ENCODE measurements at places on chromosomes 3 and 15.

DNA sequence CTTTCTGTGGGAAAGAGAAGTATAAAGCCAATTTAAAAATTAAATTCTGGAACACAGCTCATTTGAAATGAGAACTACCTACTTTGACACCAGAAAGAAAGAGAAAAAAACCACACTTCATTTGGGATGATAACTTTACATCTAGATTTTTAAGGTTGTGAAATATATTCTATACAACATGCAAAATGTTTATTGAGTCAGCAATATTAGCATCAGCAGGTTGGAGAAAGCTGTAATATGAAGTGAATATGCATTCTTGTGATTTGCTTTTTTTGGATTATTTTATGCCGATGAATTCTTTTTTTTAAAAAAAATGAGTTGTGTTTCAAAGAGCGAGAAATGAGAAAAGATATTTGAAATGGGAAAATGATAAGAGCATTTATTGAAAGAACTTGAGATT is 307.0 kb upstream of the DPPA4 start:
- no peak for DNase-seq

DNA sequence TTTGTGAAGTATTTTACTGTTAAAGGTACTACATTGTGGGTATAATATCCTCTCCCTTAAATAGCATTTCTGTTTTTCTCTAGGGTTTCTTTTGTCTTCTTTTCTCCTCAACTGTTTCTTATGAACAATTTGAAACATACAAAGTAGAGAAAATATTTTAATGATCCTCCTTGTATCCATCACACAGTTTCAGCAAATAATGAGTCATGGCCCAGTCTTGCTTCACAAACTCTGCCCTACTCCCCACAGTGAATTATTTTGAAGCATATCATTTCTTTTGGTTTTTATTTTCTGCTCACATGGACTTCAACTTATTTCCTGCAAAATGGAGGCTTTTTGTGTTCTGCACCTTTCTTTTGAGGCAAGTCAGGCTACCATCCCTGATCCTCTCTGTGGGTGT is 6.1 kb upstream of the SCAANT1 start:
- peak; percentile 23 for DNase-seq

GRCh38 chr3:60743631-60744164 is 507.6 kb downstream of the FHIT start:
- no peak for DNase-seq

DNA sequence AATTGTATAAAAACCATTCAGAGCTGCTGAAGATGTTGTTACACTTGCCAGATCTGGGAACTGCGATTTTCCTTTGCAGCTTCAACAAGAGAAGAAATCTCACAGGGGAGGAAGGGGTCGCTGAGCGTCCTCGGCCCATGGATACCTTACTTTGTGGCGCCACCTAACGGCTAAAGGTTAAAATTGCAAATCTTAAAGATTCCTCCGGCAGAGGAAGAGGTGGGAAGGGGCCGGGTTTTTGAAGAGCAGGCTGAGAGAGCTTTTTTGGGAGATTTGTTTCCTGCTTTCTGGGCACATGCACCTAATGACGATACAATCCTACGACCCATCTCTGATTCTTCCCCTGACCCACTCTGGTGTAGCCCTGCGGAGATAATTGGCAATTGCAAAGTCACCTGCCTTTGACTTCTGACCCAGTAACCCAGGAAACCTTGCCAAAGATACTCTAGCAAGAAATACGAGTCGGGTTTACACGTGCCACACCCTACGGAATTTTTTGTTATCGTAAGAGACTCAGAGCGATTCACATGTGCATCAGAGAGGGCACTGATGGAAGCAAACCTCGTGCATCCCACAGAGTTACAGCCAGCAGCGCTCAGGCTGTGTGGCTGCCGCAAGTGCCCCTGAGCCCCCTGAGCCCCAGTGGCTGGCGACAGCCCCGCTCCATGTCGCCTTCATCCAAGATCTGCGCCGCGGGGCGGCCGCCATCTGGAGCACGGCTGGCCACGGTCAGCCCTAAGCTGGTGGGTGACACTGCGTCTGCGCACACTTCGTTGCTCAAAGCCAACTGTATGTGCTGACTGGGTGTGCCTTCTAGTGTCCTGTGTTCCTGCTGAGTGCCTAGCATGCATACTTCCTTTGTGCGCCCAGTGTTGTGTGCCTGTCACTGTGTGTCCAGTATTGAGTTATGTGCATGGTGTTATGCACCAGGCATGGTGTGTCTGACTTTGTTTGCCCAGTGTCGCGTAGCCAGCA is 55.2 kb upstream of the CHRNA7 start:
- peak; percentile 45 for DNase-seq

- no peak for DNase-seq
These were observed 124.3 kb upstream of the RGMA start for GRCh38 chr15:93213281-93213680.

DNA sequence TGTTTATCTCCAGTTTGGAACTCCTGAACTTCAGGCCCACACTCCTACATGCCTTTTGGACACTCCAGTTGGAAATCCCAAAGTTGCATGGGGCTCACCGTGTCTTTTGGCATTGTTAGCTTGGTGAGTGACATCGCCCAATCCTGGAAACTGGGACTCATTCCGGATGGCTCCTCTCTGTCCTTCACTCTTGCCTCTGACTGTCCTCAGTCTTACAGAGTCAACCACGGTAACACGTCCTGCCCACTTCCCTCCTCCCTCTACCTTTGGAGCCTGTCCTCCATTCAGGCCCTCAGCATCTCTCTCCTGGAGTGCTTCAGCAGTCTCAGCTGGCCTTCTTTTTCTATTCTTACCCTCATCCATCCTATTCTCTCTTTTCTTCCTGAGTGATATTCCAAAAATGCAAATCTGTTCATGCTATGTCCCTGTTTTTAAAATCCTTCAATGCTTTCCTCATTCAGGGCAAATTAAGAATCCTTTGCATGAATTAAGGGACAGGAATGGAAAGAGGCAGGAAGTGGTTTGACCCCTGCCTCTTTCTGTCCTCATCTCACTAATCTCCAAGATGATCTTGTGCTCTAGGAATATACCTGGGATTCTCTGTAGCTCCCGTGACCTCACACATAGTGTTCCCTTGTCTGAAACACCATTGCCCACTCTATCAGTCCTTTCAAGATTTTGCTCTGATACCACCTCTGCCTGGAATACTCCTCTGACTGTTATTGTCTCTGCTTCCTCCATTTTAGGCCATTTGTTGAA is 42.5 kb downstream of the LPP start:
- peak; percentile 45 for DNase-seq

Data from ELR (cell line).